Colonic mucosa (tissue), 4 donors: ENCODE measurements at places on chromosomes 11 and 22.
A peak's percentile ranks its signal among the peaks of the same experiment; 100 is the strongest.

GRCh38 chr11:108500721-108501120, 2.5 kb upstream of the POGLUT3 start:
- DNase-seq: no peak

DNA sequence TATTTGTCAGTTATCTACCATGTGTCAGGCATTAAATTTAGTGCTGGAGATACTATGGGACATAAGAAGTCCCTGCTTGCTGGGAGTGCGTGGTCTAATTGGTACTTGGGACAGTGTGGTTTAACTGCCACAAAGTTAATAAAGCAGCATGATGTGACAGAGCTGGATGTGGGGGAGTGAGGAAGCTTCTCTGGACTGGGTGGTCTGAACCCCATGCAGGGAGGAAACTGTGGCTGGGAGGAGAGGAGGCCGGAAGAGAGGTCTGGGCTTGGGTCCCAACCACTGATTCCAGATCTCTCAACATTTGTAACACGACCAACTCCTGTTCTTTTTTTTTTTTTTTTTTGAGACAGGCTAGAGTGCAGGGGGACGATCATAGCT, 37.1 kb downstream of the ST3GAL4 start:
- DNase-seq: no peak

DNA sequence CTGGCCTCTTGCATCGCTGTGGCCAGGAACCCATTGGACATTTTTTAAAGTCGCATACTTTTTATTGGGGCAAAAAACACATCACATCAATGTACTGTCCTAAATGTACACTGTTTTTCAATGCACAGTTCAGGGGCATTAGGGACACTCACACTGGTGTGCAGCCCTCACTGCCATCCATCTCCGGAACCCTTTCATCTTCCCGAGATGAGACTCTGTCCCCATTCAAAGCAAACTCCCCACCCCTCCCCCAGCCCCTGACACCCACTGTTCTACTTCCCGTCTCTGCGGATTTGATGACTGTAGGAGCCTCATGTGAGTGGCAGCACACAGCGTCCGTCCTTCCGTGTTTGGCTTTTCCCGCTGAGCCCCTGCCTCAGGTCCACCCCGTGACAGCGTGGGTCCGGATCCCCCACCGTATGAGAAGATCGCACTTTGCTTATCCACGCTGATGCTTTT, 41.8 kb upstream of the TH start:
- DNase-seq: peak; percentile 31

DNA sequence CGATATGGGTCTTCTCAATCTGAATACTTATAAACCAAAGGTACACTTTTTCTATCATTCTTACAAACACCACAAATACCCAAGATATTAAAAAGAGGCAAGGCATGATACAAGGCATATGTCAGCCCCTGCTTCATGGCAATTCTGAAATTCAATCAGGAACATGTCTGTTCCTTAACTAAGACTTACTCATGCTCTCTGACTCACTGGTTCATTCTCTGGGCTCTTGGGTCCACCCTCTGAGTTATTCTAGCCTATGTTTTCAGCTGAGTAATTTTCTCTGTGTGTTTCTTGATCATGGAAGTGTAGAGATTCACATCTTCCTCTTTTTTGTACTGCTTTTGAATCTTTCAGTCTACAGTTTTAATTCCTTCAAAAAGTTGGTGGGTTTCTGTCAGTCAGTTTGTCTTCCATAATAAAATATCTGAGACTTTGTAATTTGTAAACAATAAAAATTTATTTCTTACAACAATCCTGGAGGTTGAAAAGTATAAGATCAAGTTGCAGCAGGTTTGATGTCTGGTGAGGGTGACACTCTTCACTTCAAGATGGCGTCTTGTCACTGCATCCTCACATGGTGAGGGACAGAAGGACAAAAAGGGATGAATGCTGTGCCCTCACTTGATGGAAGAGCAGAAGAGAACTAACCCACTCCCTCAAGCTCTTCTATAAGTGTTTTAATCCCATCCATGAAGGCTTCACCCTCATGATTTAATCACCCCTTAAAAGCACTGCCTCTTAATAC, 211.7 kb downstream of the FAM76B start:
- DNase-seq: no peak

GRCh38 chr11:82775218-82775617, 41.6 kb upstream of the FAM181B start:
- no peak for DNase-seq

DNA sequence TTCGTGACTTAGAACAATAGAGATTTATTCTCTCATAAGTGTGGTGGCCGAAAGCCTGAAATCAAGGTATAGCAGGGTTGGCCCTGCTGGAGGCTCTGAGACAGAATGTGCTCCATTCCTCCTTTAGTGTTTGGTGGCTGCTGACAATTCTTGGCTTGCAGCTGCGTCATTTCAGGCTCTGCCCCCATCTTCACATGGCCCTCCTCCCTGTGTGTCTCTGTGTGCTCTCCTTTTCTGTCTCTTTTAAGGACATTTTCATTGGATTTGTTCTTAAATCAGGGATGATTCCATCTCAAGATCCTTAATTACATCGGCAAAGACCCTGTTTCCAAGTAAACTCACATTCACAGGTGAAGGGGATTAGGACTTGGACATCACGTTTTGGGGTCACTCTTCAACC, 10.2 kb upstream of the APOL6 start:
- no peak for DNase-seq

DNA sequence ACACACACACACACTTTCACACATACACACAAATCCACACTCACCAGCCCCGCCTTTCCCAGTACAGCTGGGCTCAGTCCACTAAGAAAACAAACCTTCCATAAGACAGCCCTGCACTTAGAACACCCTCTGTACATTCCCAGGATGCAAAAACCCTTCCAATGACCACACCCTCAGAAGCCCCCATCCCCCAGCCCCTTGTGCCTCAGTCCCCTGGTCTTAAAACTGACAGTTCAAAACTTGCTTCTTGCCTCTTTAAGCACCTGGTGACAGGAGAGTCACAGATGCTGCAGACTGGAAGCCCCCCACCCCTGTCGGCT, 23.0 kb downstream of the APLNR start:
- no peak for DNase-seq

DNA sequence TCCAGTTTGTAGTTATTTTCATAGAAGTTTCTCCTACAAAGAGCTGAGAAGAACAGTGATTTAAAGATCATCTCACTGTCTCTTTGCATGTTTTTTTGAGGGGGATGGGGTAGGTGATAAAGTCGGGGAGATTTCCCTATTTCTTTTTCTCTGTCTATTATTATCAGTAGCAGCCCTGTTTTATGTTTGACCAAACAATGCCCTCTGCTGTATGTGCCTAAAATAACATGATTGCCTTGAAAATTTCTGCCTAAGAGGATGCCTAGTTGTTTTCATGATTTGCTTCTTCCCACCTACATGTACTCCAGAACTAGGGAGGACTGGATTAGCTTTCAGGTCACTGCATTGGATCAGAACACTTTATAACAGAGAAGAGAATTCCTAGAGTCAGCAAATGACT, 1330.2 kb downstream of the LRRC4C start:
- DNase-seq: no peak

DNA sequence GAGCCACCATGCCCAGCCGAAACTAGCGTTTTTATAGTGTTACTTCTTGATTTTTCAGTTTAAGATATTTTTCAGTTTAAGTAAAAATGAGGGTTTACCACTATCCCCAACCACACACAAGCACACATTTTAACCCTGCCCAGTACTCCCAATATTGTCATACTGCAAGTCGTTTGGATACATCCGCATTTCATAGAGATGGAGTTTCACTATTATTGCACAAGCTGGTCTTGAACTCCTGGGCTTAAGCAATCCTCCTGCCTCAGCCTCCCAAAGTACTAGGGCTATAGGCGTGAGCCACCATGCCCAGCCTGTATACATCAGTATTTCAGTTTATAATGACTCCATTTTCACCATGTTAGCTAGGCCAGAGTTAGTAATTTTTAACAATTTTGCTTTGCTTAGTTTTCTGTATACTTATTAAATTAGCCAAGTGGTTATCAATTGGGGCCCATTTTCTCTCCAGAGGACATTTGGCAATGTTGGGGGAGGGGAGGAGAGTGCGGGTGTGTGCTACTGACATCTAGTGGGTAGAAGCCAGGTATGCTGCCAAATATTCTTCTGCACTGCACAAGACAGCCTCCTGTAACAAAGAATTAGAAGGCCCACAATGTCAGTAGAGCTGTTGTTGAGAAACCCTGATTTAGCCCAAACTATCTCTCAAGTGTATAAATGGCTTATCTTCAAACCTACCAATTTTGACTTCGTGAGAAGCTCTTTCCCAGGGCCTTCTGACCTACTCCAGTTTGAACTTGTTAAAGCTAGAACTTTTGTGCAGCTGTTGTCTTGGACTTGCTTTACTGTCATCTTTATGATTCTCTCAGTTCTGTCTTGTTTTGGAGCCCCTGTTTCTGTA, 7.3 kb downstream of the USP47 start:
- DNase-seq: peak; percentile 63

DNA sequence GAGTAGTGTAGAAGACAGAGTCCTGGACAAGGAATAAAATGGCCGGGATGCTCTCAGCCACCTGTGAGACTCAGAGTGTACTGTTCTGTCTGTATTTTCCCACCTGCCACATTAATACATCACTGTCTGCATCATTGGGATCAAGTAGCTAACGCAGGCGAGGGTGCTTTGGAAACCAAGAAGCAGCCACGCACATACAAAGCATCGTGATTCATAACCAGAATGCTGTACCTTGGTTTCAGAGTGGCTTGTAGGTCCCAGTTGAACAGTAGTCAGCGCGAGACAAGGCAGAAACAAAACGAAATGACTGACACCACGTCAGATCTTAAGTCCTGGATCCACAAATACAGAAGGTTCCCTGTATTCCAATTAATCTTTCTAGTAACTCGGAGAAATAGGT, 198.3 kb downstream of the GRIK4 start:
- DNase-seq: no peak

- no peak for DNase-seq
These were observed 31.3 kb downstream of the LRRC10B start for GRCh38 chr11:61539831-61540357.

- DNase-seq: no peak
These were observed 213.7 kb upstream of the TBCEL start for GRCh38 chr11:120810251-120810650.

DNA sequence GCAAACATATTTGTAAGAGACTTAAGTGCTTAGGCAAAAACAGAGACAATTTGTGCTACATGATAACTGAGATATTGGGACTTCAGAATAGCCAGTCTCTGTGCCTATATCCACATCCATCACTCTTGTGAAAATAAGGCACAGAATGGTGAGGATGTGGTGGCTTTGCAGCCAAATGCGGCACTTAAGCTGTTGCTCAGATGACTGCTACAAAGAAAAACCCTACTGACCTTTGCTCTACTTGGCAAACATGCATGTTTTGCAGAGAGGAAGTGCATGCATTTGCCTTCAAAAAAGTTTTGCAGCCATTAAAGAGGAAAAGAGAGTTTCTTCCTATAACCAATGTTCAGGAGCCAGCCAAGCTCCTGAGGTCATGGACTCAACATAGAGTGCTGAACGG, 675.0 kb upstream of the KIRREL3 start:
- DNase-seq: no peak

DNA sequence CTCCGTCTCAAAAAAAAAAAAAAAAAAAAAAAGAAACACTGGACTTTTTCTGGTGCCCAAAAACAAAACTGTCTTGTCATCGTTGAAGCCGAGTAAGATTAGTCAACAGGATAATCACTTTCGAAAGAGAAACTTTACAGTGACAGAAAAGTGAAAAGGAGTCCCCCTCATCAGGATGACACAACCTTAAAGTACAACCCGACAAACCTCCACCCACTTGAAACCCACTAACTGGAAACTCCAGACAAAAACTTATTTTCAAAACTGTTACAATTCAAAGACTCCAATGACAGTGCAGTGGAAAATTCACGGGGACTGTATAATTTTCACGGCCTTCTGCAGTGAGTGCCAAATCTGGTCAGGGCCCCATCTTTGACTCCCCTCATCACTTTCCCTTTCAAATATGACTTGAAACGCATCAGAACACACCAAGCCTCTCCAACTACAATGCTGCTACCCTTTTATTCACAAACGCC, 1.3 kb downstream of the DENND5A start:
- no peak for DNase-seq

DNA sequence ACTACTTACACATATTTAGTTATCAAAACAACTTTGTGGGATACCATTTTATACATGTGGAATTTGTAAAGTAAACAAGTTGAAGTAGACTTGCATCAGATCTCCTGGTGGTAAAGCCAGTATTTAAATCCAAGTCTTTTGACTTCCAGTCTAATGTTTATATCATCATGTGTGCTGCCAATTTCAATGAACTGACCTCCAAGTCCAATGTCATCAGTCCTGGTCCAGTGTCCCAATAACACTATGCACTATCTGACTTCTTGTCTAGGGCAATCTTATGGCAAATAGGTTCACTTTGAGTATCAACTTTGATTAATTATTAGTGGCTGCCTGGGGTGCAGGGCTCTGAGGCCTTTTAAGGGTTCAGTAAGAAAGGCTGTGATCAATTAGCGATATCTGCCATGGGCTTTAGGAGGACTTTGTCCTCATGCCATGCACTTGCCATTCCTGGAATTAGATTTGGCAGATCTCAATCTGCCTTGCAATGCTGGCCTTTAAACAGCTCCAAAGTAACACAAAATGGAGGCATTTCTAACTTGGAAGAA, 9.6 kb upstream of the PTS start:
- DNase-seq: no peak

- no peak for DNase-seq
These were observed 10.0 kb downstream of the MEI1 start for GRCh38 chr22:41709341-41709740.

DNA sequence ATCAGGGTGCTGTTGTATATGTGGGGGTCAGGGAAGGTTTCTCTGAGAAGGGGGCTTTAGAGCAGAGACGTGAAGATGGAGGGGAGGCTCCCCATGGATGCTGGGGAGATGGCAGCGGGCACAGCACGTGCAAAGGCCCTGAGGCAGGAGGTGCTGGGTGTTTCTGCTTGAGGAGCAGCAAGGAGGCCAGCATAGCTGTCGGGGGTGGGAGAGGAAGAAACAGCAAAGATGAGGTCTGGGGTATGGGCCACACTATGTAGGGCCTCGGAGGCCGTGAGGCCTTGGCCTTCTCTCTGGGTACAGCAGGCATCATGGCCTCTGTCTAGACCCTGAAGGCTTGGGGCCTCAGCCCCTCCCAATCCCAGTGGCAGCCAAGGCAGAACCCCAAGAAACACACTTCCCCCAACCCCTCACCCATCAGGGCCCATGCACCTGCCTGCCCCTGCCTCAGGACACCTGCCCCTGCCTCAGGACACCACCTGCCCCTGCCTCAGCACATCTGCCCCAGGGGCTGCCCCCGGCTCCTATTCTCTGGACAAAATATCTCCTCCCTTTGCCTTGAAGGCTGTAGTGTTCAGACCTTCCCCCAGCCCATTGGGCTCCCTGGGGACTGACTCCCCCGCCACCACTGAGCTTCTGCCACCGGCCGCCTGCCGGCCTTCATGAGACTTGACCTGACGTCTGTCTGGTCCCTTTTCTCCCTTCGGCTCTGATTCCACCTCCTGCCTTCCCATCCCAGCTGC, 6.2 kb downstream of the ALDH3B1 start:
- DNase-seq: no peak
